ENCODE measurements at places on chromosomes 3 and 15.

DNA sequence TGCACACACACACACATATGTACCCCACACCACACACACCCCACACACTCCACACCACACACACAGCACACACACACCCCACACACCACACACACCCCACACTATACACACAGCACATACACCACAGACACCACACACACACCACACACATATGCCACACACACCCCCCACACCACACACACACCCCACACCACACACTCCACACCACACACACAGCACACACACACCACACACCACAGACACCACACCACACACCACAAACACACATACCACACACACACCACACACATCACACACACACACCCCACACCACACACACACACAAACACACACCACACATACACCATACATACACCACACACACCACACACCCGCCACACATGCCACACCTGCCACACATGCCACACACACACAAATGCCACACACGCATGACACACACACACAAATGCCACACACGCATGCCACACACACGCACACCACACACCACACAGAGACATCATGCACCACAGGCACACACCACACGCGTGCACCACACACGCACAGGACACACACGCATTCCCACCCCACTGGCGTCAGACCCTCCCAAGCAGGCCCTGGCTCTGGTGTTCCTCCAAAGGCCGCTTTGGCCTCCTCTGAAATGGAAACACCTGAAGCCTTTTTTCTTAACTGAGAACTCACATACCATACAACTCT, 15.7 kb downstream of the CHST13 start:
- DNase-seq: no peak

DNA sequence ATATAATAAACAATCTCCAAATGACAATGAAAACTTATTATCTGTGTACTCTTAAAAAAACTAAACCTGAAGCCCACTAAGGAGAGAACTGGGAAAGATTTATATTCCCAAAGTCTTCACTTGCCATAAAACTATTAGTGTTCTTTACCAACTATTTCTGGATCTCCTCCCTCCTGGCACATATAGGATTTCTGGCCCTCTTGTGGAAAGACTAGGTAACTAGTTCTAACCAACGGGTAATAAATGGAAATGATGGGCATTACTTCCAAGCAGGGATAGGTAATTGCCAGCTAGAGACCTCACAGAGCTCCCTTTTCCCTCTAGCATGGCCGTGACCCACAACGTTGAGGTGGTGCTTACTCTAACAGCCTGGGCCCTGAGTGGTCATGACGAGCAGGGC, 110.1 kb downstream of the DNAH12 start:
- DNase-seq: peak; percentile 58

DNA sequence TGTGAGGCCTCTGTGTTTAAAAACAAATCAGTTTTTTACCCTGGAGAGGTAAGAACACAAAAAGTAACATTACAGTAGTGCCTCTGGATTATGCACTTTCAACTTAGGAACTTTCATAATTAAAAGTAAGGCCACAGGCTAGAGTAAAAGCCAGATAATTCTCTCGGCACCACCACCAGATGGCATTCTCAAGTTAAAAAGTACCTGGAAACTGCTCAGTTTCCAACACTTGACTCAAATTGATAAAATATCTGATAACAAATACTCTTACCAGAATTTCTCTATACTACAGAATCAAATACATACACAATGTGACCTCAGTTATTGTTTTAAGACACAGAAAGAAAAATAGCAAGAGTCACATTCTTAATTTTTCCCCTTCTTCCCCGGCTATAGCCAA, 19.9 kb downstream of the SPICE1 start:
- no peak for DNase-seq

- DNase-seq: no peak
Measured at GRCh38 chr3:147816752-147817151, 407.6 kb downstream of the ZIC1 start.

DNA sequence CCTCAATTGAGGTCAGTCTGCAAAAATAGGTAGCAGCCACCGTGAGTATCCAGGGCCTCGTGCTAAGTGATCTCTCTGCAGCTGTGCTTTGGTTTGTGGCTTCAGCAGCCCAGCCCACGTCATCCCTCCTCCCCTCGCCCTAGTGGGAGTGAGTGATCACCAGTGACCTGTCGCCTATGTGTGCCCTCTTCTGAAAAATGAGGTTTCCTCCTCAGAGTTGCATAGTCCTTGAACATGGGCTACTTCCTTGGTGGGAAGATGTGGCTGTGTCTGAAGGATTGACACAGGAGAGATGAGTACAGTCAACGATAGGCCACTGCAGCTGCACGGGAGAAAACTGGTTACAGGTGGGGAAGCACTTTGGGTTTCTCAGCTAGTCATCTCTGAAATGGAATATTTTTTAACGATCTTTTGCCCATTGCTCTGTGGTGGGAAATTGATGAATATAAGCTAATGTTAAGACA, 144.8 kb upstream of the BHLHE40 start:
- DNase-seq: no peak
